ENCODE measurements at places on chromosomes 7 and 10.

DNA sequence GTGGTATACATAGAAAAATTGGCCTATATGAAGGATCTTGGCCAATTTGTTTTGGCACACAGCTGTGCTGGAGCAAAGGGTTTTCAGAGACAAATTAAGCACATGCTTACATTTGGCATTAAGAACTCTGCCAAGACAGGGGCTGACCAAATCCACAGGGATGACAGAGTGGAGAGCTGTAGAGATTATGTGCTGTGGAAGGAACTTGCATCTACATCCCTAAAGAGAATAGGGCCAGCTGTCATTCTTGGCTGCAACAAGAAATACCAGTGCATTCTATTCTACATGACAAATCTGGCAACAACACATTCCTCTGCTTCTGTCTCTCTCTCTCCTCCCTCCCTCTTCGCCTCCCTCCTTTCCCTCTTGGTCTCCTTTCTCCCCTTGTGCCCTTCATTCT lies 75.6 kb downstream of the POM121L12 start:
- no peak for DNase-seq

- no peak for DNase-seq
Observed at GRCh38 chr7:10082896-10083295, 890.8 kb upstream of the PHF14 start.

DNA sequence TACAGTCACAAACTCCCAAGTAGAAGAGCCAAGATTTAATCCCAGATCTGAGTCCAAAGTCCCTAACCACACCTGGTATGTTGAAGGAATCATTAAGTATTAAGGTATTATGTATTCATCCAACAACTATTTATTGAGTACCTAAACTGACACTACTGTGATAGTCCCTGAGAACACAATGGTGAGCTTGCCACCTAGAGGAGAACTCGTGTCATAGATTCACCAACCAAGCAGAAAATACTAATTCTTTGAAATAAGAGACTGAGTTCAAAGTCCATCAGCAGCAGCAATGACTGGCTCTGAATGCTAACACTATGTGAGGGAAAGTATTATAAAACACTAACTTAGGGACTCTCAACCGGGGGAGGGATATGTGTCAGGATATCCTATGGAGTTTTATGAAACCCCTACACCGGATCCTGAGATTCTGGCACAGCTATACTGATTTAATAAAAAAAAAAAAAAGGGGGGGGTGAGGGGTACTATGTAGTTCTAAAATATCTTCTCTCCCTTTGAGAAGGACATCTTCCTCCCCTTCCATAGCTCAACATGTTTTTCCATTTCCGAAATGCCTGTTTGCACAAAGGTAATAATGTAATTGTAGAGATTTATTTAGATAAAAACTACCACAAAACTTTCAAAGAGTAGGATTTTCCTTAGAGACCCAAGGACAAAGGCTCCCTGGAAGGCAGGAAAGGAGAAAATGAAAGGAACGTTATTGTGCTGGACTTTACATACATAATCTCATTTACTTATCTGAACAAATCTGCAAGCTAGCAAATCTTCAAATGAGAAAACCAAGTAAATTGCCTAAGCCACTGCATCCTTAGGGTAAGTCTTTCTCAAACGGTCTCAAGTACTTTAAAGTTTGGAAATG lies 1.6 kb downstream of the NCOA4 start:
- no peak for DNase-seq

GRCh38 chr7:29401769-29402168 lies 161.9 kb upstream of the PRR15 start:
- DNase-seq: no peak

- no peak for DNase-seq
Observed at GRCh38 chr10:35244549-35244948, 91.8 kb upstream of the CCNY start.

DNA sequence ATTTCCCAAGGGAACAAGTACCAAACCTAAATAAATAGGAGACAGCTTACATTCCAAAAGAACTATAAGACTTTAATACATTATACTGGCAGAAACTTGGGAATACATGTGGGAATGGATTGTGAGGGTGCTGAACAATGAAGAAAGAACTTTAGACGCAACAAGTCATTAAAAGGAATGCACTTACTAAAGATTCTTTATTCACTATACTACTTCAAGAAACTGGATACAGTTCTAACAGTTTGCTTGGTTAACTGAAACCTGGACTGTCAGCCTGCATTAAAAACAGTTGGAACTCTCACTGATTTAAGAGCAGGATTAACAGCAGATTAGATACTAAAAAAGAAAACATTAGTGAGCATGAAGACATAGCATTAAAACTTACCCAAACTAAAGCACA lies 12.0 kb downstream of the CACUL1 start:
- no peak for DNase-seq

GRCh38 chr7:3427957-3428356 lies 126.9 kb downstream of the SDK1 start:
- DNase-seq: no peak

GRCh38 chr7:158428837-158429753 lies 158.5 kb downstream of the PTPRN2 start:
- no peak for DNase-seq

GRCh38 chr7:94182066-94182465 lies 177.9 kb upstream of the BET1 start:
- DNase-seq: no peak

GRCh38 chr7:25638068-25638467 lies 409.8 kb upstream of the NPVF start:
- no peak for DNase-seq

DNA sequence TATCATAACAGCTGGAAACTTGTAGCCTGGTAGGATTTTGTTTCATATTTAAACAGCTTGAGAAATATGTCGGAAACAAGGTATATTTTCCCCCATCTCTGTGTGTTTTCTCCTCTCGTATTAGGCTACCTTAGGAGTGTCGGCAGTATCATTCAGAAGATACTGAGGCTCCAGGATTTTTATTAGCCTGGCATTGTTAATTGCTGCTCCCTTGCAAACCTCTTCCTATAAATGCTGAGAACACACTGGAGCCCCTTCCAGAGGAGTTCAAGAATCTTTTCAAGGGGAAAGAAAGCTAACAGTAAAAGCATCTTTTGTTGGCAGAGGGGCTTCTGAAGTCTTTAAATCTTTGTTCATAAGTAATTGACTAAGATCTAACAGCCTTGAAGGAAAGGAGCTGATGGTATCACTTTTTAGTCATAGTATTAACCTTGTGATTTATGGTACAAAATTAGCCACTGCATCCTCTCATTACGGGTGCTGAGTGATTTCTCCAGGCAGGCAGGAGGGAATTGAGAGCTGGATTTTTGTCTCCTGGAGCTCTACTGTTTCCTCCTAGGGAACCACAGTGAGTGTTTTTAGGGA lies 998.7 kb downstream of the LRMDA start:
- DNase-seq: no peak

DNA sequence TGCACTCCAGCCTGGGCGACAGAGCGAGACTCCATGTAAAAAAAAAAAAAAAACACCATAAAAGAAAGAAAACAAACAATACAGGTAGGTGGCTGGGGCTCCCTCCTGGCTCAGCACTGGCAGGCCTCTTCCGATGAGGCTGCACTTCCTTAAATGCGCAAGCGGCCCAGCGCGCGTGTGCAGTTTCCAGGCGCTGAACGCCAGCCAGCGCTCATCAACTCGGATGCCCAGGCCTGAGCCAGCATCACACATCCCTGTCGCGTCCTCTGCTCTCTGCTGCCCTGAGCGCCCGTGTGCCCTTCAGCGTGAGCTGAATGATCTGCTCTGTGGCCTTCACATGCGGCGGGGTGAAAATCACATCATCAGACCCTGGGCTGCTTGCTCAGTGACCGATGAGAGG lies 31.8 kb downstream of the NUDT1 start:
- DNase-seq: no peak

DNA sequence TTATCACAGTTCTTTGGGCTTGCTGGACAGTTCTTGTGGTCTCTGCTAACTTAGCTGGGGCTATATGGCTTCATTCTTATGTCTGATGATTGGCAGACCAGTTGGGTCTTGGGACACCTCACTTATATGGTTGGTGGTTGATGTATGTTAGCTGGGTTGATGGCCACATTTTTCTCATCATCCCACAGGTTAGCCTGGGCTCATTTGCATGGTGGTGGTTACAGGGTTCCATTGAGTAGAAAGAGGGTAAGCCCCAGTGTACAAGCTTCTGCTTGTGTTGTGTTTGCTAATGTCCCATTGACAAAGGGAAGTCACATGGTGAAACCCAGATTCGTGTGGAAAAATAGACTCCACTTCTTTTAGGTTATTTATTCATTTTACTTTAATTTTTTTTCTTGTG lies 40.6 kb downstream of the TMEM60 start:
- no peak for DNase-seq

GRCh38 chr7:140033036-140033435 lies 29.7 kb downstream of the PARP12 start:
- DNase-seq: no peak

- DNase-seq: no peak
Observed at GRCh38 chr10:29512425-29512974, 122.3 kb downstream of the SVIL start.

GRCh38 chr10:59400214-59400613 lies 37.9 kb upstream of the FAM13C start:
- no peak for DNase-seq

- no peak for DNase-seq
Observed at GRCh38 chr7:24701261-24702235, 55.7 kb downstream of the GSDME start.

GRCh38 chr10:86692023-86692514 lies 23.8 kb downstream of the LDB3 start:
- DNase-seq: no peak

GRCh38 chr10:24858288-24859270 lies 93.8 kb downstream of the PRTFDC1 start:
- DNase-seq: no peak

GRCh38 chr7:33155811-33156210 lies 26.4 kb downstream of the BBS9 start:
- DNase-seq: no peak

GRCh38 chr10:101828766-101829551 lies 10.7 kb upstream of the OGA start:
- DNase-seq: no peak

GRCh38 chr7:16698200-16698905 lies 52.4 kb downstream of the BZW2 start:
- DNase-seq: no peak

DNA sequence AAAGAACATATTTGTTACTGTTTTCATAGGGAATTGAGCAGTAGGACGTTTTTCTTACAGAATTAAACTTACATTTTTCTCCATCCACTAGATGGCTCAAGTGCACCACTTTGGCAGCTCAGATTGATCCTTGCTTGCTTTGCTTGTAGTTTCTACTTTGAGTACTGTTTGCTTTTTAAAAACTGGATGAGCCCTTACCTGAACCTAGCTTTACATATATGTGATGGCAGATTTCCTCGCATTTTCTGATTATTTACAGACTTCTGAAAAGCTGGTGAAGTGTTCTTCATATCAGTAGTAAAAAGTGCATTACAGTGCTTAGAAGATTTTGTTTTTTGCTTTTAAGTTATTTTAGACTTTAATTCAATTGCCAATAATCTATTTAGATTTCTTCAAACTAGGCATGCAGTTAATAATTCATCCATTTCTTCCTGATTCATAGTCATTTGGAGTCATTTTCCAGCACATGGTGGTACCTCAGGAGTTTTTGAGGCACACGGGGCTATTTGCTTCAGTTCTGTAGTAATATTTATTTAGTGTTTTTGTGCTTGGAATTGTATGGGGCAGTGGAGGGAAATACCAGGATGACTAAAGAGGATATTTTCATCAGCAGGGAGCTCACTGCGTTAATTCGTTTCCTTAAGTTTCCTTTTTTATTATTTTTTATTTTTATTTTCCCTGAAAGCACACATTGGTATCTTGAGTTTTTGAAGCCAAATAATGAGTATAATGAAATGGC lies 57.3 kb downstream of the MAPK8 start:
- no peak for DNase-seq

- DNase-seq: no peak
Observed at GRCh38 chr7:159120540-159120919, 24.1 kb downstream of the VIPR2 start.

DNA sequence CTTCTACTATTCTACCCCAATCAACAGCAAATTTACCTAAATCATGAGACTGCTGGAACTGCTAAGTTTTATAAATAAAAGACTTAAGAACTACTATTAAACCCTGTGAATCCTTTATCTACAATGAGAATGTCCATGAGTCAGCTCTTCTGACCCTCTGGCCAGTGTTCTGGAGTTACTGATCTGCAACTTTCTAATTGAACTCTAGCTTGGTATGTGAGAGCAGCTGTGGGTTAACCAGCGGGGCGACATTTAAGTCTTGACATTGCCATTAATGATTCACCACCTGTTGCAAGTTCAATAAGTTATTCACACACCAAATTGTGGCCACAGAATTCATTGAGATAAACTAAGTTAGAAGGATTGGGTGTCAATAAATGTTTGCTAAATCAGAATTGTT lies 359.8 kb downstream of the PCDH15 start:
- DNase-seq: no peak

DNA sequence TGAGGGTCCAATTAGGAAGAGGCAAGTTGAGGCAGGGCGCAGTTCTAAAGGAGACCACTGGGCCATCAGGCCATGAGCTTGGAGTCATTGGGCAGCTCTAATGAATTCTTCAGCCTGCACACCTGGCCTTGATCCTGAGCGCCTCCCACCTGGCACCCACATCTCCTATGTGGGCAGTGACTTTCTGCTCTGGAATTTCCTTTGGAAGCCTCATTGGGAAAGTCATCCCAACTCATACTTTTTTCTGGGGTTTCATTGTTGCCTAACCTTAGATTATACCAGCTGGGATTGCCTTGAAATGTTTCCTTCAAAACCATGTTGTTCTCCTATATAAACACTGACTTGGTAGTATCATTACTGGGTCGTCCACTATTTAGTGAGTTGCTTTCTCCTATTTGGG lies 54.1 kb downstream of the PLPP4 start:
- no peak for DNase-seq
